ENCODE measurements at places on chromosomes 4 and X.

- no peak for DNase-seq
These were observed 153.8 kb downstream of the AREG start for GRCh38 chr4:74598611-74599325.

DNA sequence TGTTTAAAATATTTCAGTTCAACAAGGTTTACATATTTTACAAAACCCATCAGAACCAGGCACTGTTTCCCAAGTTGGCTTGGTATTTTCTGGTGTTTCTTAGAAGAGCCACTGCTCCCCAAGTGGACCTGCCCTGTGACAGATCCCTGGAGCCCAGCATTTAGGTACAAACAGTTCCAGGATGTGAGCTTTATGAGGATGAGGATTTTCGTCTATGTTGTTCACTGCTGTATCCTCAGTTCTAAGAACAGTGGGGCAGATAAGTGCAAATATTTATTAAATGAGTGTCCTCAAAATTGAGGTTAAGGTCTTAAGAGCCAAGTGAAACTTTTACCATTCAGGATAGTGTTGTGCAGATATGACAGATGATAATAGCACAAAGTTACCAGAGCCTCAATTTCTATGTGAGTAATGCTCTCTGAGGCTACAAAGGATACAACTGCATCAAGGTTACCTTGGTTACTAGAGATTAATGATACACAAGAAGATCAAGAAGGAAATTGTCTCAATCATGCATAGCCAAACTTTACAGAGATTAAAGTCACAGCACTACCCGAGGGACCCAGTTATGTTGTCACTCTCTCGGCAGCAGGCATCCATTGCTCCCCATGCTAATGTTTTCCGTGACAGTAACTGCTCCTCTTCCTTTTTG is 37.5 kb downstream of the ANXA3 start:
- DNase-seq: no peak

DNA sequence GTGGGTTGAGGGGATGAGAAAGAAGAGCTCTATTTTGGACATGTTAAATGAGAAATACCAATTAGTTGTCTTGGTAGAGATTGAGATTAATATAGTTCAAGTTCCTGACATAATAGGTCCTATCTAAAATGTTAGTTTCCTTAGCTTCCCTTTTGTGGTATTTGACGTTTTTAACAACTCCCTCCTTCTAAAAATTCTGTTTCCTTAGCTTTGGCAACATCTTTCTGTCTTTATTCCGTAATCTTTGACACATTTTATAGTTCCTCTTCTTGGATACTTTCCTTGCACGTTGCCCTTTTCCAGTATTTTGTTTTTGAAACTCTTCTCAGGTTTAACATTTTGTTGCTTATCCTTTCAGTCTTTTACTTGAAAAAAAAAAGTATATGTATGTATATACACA is 36.9 kb downstream of the LAMTOR3 start:
- DNase-seq: no peak

DNA sequence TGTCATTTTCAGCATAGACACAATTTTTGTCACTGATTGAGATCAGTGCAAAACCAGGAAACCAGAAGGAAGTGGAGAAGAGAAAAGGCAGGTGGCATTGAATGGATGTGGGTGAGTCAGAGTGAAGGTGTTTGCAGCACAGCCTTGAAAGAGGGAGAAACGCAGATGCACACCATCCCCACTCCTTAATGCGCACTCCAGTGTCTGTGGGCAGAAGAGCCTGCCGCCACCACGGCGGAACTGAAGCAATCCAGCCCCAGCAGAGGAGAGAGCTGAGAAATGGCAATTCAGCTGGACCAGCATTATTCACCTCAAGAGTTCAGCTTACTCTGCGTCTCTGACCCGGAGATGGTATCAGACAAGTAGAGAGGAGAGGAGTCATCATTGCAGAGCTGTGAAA is 393.1 kb upstream of the FRG1 start:
- no peak for DNase-seq

DNA sequence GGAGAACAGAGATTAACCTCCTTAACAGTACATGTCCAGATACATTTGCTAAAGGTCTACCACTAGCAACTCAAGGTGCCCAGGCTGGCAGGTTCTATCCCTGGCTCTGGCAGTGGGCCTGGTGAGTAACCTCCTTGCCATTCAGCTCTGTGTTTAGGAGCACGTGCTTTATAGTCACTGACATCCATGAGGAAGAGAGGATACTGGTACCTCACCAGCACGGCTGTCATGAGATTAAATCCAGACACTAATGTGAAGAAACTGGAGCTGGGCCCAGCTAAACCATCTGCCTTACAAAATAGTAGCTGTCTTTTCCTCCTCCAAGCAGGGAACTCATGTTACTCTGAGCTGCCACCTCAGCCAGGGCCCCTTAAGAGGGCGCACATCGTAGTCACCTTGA is 45.3 kb downstream of the GPRASP3 start:
- no peak for DNase-seq

- DNase-seq: peak; percentile 99
These were observed 6.5 kb downstream of the CRLF2 start for GRCh38 chrX:1205681-1206611.

DNA sequence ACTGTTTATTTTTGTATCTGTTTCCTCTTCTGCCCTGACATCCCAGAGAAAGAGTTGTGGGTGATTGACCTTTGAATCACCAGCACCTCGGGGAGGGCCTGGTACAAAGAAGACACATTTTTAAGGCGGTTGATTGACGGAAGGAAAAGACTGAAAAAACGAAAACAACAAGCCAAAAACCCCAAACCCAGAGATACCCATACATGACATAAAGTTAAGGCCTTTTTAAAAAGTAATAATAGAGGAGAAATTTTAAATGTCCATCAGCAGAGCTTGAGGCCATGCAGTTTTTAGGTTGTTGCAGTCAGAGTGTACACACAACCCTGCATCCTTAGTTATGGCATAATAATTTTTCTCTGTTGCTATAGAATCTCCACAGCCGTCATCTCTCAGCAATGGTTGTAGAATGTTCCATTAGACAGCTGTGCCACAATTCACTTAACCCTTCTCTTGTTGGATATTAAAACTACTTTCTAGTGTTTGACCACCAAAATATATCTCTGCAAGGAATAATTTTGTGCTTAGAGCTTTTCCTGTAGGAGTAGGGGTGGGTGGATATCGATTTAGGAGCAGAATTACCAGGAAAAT is 110.2 kb downstream of the GNL3L start:
- DNase-seq: no peak
